Renal cortical epithelial cell (primary cell): ENCODE measurements at places on chromosomes 5 and 9.

- no peak for DNase-seq
Observed at GRCh38 chr5:148620091-148620490, 34.2 kb downstream of the HTR4 start.

GRCh38 chr5:143576711-143577484 is 173.4 kb upstream of the NR3C1 start:
- DNase-seq, result peak; percentile 79

GRCh38 chr5:89069591-89069990 is 186.6 kb upstream of the MEF2C start:
- DNase-seq, result no peak

- peak; percentile 19 for DNase-seq
Observed at GRCh38 chr9:8653855-8654254, 854.3 kb upstream of the DMAC1 start.

- DNase-seq, result no peak
Observed at GRCh38 chr5:68345171-68345570, 129.6 kb downstream of the PIK3R1 start.
